Fibroblast of gingiva (primary cell): ENCODE measurements at places on chromosomes 16 and 17.

- no peak for DNase-seq
Observed at GRCh38 chr16:85473323-85473722, 139.8 kb upstream of the GSE1 start.

DNA sequence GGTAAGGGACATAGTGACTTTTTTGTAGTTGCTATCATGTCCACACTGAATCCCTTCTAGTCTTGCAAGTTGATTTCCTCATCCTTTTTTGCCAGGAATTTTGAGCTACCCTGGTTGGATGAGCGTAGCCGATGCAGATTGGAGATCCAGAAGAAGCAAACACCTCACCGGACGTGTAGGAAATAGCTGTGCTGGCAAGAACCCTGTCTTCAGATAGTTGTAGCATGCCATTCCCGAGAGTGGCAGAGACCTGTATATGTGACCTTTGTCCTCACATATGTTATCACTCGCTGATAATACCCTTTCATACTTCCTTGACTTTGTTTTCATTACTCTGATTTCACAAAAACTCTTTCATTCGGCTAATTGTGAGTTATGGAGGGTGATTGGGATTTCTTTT is 6.2 kb upstream of the CASC3 start:
- no peak for DNase-seq

- no peak for DNase-seq
Observed at GRCh38 chr16:11636172-11636721, 32.0 kb upstream of the SNN start.

GRCh38 chr17:65780111-65780510 is 218.7 kb upstream of the AXIN2 start:
- DNase-seq, result no peak

DNA sequence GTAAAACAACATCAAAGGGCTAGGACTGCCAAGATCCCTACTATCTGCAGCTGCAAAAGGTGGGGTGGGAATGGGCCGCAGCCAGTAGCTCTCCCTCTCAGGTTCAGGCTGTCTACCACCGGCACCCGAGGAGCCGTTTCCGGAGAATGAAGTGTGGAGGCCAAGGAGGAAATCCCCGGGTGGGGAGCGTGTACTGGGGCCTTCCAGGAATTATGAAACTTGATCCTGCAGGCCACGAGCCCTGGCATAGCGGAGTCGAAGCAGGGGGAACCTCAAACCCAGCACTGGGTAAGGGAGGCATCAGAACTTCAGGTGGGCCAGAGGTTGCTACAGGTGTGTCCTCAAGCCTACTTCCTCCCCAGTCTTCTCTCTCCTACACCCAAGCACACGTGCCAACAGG is 5.1 kb downstream of the INPP5K start:
- DNase-seq, result peak; percentile 35

DNA sequence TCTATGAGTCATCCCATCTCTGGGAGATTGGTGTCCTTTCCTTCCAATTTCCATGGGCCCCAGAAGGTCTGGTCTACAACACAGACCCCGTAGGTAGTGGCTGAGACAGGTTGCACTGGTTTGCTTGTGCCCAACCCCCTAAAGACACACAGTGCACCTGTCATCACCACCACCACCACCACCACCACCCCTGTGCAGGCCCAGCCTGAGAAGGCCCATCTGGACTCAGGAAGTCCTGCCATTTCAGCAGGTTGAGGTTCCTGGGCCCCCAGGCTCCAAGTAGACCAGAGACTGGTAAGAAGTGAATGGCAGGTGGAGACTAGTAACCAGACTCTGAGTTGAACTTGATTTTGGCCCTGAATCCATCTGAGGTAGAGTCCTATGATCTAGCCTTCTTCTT is 25.9 kb upstream of the PHB1 start:
- no peak for DNase-seq

GRCh38 chr16:86571530-86571915 is 4.9 kb downstream of the FOXC2 start:
- DNase-seq, result no peak

GRCh38 chr17:55318081-55318480 is 53.3 kb downstream of the HLF start:
- DNase-seq, result no peak

- DNase-seq, result no peak
Observed at GRCh38 chr16:49250689-49251088, 30.9 kb downstream of the CBLN1 start.

DNA sequence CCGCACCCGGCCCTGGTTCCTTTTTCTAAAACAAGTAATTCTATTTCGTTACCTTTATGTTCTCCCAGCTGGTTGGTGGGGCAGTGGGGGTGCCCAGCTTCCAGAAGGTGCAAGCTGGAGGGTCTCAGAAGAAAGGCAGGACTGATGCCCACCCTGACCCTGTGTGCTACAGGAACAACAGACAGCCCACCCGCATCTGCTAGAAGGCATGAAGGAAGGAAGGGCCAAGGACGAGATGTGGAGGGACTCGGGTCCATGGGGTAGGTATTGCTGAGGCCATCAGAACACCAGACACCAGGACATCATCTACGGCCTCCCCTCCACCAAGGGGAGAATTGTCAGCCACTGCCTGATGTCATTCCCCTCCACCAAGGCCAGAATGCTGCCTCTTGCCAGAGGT is 6.4 kb upstream of the CYTH1 start:
- DNase-seq, result no peak

DNA sequence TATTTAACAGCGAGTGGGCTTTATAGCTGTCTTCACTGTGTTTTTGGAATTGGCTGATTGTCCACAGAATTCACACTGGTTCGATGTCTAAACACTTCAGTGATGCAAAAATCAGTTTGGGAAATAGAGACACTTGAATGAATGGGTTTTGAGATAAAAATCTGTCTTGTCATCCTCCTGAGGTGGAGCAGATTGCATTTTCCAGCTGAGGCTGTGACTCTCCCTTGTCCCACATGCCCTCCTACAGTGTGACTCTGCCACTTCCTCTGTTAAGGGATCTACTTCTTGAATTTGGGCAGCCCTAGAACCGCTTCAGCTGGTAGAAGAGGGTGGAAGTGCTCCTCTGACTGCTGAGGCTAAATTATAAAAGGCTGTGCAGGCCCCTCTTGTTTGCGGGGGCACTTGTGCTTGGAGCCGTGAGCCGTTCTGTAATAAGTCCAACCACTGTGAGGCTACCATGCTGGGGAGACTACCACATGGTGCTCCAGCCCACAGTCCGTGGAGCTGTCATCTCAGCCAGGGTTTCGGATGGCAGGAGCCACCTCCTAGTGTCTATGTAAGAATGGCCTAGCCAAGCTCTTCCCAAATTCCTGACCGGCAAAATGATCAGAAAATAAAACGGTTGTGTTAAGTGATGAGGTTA is 175.9 kb downstream of the SPECC1 start:
- no peak for DNase-seq

- DNase-seq, result no peak
Observed at GRCh38 chr17:79810130-79811010, 13.5 kb upstream of the CBX8 start.

DNA sequence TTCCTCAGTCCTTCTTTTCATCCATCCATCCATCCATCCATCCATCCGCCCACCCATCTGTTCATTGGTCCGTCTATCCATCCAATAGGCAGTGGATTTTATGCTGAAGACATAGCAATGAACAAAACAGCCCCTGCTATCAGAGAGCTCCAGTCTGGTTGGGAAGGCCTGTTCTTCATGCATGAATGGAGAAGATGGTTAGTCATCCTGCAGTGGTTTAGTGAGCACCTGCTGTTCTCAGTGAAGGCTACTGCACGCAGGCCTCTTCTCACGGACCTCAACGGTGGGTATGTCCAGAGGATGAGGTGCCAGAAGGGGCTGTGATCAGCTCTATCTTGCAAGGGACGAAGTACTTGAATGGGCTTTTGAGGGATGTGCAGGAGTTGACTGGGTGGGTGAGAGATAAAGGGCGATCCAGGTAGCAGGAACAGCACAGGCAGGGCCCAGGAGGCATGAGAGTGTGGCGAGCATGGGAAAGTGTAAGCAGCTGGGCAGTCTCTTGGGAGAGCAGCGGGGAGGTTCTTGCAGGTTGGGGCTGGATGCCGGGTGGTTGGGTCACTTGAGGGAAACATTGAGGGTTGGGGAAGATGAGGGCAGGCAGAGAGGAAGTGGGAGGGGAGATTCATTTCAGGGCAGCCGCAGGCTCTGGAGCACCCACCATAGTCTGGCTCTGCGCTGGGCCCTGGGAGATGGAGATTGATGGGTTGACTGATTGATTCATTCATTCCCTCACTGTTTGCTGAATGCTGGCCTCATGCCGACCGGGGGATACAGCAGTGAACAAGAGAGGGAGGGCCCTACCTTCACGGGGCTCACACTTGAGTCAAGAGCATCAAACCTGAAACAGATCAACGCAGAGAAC is 115.0 kb upstream of the CIBAR2 start:
- no peak for DNase-seq

- DNase-seq, result no peak
Observed at GRCh38 chr16:84218176-84218823, 21.5 kb downstream of the KCNG4 start.

GRCh38 chr16:63185235-63185780 is 1149.1 kb upstream of the CDH8 start:
- no peak for DNase-seq

GRCh38 chr16:23394141-23394831 is 58.7 kb downstream of the COG7 start:
- DNase-seq, result no peak

- DNase-seq, result no peak
Observed at GRCh38 chr17:61470530-61471136, 18.4 kb downstream of the TBX4 start.

DNA sequence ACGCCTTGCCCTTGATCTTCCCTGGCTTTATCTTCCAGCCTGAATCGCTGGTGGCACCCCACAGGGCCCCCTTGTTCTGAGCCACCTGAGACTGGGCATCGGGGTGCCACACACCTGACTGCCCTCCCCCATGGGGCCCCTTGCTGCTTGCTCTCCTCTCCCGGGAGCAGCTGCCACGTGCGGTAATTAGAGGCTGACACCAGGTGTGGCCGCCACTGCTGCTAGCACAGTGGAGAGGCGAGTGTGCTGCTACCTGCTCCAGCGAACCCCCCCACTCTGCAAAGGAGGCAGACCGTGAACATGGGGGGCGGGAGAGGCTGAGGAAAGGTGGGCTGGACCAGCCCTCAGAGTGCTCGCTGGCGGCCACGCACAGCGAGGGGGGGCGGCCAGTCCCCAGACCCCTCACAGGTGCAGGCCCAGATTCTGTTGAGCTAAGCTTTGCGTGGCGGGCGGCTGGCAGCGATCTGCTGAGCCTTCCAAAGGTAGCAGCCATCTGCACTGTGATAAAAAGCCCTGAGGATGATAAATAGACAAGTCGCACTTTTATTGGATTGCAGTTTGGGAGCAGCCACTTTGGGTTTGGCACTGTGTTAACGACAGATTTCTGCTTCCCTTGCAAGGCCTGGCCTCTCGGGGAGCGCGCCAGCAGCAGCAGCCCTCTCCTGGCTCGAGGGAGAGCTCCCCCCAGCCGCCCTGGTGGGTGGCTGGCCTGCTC is 167.9 kb upstream of the GSE1 start:
- DNase-seq, result no peak

- no peak for DNase-seq
Observed at GRCh38 chr17:63191610-63192009, 225.6 kb downstream of the TANC2 start.

DNA sequence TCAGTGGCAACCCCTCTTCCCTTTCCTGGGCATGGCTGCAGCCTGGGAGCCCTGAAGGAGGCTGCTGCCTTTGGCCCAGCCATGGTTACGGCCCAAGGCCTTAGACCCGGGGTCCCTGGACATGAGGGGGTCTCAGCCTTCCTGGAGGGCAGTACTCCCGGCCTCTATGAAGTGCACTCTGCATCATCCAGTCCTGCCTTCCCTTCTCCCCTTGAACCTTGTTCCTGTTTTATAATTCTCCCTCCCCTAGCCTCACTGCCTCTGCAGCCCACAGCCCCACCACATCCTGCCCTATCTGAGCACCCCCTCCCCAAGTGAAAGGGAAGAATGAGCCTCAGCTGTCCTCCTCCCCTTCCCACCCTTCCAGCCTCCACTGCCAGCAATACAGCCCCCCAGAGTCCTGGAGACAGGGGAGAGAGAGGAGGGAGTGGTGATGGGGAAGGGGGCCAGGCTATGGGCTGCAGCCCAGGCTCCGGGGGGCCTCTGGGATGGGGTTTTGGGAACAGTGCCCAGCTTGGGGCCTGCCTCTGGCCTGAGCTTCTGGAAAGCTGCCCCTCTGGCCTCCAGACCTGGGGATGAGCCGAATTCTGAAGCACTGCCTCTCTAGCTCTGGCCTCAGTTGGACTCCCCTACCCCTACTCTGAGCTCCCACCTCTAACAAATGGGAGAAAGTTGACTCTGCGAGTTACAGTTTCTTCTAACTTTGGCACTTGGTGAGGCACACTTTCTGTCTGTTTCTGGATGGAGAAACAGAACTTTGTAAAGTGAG is 7.6 kb downstream of the CCR7 start:
- DNase-seq, result no peak

GRCh38 chr16:19135896-19136438 is 22.2 kb downstream of the ITPRIPL2 start:
- DNase-seq, result no peak

- peak; percentile 80 for DNase-seq
Observed at GRCh38 chr17:50266384-50267073, 7.7 kb upstream of the TMEM92 start.

DNA sequence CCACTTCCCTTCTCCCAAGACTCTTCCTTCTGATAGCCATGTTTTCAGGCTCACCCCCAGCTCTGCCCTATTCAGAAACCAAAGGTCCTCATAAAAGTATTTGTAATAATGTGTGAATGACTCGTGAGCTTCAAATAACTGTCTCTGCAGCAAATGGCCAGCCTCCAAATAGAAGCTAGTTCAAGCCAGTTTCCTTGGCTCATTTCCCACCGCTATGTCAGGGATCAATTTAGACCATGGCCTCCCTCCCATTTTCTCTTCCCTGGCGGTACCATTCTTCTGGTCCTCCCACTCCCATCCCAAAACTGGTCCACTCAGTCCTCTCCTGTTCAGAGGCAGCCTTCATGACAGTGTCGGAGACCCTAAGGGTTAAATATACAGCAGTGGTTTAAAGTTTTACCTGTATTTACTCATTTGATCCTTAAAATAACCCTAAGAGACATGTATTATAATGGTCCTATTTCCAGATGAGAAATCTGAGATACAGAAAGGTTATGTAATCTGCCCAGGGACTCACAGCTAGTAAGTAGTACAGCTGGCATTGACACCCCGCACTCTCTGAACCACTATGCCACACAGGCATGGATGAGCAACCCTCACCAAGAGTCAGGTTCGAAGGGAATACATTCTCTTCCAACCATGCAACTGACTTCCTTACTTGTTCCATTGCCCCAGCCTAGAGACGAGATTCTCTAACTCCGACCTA is 42.9 kb downstream of the GAS7 start:
- no peak for DNase-seq

GRCh38 chr16:68361485-68361884 is 50.7 kb downstream of the PRMT7 start:
- no peak for DNase-seq

DNA sequence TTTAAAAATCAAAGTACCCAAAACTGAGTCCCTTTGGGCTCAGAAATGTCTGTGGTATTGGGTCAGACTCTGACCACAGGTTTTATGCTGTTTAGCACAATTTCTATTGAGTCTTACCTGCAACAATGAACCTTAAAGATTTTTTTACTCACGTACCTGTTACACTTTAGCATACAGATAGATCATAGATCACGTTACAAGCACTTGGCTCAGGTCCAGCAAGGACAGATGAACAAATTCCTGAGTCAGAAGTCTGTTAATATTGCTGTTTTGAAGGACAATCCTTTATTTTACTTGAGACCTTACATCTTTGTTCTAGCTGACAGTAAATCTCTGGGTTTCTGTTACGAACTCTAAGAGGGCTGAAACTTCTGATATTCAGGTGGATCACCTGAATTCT is 12.8 kb downstream of the SLC7A6OS start:
- DNase-seq, result no peak
